ENCODE measurements at places on chromosomes 6 and 20.

- DNase-seq, result no peak
Measured at GRCh38 chr6:53335224-53335994, 13.3 kb downstream of the ELOVL5 start.

GRCh38 chr20:21324126-21324525 lies 21.0 kb downstream of the XRN2 start:
- peak; percentile 63 for DNase-seq

- DNase-seq, result peak; percentile 8
Measured at GRCh38 chr6:13914351-13914750, 10.4 kb upstream of the RNF182 start.

GRCh38 chr20:64083804-64084684 lies at the start of gene LKAAEAR1:
Gene LKAAEAR1 (minus strand): TSS chr20:64084398. CDS start chr20:64084219, 179 bp downstream.
- no peak for DNase-seq

GRCh38 chr6:1735239-1735803 lies 125.6 kb downstream of the FOXC1 start:
- no peak for DNase-seq

GRCh38 chr20:48105526-48105925 lies 320.2 kb upstream of the SULF2 start:
- DNase-seq, result no peak

GRCh38 chr6:33744895-33745546 lies 1.7 kb downstream of the IP6K3 start:
- DNase-seq, result no peak

DNA sequence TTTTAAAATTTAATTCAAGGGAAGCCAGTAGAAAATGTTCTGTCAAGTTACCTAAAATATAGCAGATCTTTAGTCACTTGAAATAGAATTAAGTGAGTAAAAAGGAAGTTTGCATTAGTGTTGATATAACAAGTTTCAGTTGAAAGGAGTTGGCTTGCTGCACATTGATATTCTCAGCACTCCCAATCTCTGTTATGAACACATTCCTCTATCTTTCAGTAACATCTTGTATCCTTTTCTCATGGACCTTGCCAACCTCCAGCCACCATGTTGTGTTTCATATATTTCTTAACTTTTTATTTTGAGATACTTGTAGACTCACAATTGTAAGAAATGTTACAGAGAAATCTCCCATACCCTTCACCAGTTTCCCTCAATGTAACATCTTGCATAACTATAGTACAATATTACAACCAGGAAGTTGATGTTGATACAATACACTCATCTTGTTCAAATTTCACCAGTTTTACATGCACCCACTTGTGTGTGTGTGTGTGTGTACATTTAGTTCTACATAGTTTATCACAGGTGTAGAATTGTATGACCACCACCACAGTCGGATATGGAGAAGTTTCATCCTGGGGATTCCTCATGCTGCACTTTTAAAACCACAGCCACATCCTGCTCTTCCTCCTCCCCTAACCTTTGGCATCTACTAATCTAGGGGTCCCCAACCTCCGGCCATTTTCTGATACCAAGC lies 20.2 kb upstream of the PAQR8 start:
- no peak for DNase-seq

GRCh38 chr6:29726001-29726400 lies 2.8 kb downstream of the HLA-F start:
- no peak for DNase-seq

DNA sequence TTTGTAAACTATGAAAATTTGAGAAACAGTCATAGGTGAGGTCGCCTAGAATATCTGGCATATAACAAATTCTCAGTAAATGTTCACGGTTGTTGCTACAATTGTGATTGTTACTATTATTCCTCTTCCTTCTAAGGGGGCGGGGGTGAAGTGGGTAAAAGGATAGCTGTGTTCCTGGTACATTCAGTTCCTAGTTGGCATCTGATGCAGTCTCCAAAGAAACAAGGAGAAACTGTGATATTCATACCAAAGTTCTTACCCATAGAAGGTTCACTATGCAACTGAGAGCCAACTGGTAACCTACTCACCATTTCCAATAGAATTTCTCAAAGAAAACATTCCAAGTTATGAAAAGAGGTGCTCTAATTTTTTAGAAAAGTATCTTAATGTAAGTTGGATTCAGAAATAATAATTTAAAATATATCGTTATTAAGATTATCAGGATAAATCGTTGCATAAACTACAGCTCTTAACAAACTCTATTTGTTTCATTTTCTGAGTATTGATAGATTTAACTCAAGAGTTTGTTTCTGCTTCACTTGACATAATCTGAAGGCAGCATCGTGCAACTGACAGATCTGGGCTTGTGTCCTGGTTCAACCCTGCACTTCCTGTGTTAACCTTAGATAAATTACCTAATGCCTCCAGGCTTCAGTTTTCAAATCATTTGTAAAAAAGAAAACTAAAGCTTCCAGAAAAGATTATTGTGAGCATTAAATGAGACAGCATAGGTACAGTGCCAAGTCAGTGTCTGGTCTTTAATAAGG lies 13.3 kb upstream of the MAP7 start:
- DNase-seq, result no peak

- DNase-seq, result no peak
Measured at GRCh38 chr20:62649140-62649539, 6.8 kb downstream of the SLCO4A1 start.

DNA sequence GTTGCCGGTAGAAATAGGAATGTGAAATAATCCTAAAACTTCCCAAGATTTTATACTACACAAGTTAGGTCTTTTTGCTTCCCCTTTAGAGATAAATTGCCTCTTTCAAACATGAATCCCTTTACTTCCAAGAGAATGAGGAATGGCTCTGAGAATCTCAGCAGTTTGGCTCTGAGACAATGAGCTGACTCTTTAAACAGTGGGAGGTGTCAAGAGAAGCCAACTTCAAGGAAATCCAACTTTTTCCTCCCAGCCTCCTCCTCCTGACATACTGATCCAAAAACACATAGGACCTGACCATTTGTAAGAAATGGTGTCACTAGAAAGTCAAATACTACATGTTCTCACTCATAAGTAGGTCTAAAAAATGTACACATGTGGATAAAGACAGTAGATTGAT lies 154.2 kb downstream of the ALDH8A1 start:
- no peak for DNase-seq

- no peak for DNase-seq
Measured at GRCh38 chr20:37193226-37193625, 13.9 kb upstream of the MROH8 start.

DNA sequence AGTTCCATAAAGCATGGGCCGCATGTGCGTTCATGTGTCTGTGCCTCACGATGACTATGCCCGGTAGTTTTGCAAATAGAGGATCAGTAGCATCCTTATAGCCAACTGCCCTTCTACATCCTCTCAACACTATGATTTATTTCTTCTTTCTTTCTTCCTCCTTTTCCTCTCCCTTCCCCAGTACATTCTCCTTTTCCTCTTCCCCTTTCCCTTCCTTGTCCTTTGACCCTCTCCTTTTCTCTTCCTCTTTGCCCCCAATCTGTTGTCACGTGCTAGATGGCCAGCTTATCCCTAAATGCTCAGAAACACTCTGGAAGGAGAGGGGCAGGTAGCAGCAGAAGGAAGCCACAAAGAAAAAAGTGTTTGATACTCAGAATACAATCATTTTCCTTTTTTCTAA lies 20.2 kb upstream of the ADGRF1 start:
- DNase-seq, result no peak

DNA sequence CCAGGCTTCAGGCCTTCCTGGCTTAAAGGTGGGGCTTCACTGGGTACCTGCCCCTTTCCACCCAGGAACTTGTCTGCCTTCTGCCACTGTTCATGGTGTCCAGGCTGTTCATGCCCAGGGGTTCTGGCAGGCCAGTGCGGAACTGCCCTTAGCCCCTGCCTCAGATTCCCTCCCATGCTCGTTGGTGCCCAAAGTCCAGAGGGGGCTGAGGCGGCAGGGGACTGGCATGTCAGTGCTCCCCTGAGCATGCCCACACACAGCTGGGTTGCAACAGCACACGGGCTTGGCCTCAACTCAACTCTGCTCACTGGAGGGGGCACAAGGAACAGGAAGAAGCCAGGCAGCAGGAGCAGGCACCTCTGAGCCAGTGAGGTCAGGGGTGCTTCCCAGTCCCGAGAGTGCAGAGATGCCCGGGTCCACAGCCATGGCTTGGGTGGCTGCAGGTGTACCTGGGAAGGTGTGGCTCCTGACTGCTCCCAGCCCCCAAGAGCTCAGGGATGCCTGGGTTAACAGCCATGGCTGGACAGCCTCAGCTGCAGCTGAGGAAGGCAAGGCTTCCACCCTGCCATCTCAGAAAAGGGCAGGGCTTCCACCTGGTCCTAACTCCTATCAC lies 845.9 kb downstream of the EYS start:
- no peak for DNase-seq

DNA sequence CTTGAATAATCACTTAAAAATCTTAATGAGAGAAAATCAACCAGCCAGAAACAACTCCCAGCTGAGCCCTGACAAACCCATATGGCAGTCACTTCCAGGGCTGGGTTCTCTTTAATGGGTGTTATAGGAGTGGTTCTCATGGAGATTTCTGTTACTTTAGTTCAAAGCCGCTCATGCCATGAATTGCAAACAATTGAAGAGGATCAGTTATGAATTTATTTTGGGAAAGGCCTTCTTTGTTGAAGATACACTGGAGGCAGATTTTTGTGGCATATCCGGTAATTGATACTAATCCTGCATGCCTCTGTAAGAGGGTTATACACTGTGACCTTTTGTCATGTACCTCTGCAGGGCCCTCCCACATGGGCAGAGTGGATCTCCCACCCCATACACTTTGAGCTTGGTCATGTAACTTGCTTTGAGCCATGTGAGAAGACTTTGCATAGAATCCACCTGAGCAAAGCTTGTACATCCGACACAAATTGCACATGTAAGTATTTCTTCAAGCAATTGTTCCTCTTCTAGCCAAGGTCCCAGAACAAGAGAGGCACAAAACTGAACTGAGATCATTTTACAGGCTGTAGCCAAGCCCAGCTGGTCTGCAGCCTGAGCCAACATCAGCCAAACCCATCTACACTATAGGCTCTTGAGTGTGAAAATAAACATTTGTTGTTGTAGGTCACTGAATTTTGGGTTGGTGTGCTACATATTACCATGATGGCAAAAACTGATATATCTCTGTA lies 492.3 kb downstream of the PREX1 start:
- no peak for DNase-seq

All from IMR-90 (cell line).